ENCODE measurements at places on chromosomes 2 and 18. TPM values are rescaled to one million over a fixed set of nuclear protein-coding genes. Genes with fewer than 3 reads are reported as not detected.

DNA sequence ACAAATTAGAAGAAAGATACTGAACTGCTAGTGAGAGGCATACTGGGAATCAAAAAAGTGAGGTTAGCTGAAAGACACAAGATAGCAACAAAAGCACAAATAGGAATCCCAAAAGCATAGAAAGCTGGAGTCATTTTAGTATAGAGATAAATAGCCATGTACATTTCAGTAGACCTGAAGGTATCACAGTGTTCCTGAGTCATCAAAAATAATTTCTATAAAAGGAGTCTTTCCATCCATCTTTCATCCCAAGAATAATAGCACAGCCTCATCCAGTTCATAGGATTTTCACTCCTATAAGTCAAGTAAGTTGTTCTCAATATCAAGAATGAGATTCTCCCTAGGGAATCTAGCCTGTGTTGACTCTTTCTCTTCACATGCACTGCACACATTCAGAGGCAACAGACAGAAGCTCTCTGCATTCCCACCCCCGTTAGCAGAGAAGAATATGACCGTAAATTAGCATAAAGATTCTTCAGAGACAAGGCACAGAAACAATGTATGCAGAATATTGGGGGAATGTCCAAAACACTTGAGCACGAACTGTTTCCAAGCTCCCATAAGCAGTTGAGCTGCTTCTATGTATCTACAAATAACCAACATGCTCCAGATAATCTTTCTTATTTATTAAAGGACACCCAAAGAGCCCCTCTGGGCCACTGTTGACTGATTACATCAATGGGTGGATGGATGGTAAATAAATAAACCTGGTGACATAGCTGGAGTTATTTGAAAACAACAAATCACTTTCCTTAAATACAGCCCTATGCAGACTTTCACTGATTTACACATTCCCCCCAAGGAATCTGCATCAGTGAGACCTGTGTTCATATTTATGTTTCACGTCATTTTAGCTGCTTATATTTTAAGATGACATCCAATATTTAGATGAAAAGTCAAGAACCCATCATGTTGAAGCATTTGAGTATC lies 174.5 kb upstream of the PKDCC start:
- DNase-seq, result no peak

DNA sequence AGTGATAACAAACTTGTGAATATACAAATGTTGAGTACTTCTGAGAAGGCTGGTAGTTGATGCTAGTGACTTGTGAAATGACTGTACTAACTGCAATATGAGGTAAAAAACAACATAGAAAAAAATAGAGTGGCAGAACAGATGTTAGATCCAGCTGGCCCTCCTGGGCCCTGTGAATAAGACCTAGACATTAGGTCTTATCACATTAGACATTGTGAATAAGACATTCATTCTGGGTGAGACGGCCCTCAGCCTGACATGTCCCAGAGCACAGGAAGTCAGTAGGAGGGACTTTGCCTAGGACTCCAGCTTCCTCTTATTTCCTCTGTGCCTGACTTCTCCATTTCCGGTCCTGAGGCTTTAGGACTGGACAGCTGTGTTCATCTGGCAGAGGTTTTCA lies 22.9 kb downstream of the DOK1 start:
- peak; percentile 65 for DNase-seq

DNA sequence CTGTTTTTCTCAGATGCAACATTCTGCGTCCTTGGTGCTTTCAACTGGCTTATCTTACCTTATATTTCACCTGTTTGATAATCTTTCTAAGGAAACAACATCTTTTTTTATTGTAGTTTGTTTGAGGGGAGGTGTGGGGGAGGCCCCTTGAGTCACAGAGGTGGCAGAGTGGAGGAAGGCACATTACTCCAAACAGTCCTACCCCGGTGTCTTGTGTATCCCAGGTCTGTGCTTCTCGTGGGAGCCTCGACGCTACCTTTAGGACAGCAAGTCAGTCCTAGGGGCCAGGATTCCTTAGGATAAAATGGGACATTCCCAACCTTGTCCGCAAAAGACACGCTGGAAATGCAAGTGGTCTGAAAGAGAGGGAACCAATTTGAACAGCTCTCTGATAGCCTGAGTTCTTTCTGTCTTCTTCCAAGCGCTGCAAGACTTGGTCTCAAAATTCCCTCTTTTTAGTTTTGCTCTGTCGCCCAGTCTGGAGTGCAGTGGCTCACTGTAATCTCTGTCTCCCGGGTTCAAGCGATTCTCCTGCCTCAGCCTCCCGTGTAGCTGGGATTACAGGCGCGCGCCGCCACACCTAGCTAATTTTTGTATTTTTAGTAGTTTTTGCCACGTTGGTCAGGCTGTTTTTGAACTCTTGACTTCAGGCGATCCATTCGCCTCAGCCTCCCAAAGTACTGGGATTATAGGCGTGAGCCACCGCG lies 4.0 kb downstream of the GATA6 start:
- no peak for DNase-seq

GRCh38 chr2:18362696-18363095 lies 197.8 kb downstream of the RDH14 start:
- DNase-seq, result no peak

DNA sequence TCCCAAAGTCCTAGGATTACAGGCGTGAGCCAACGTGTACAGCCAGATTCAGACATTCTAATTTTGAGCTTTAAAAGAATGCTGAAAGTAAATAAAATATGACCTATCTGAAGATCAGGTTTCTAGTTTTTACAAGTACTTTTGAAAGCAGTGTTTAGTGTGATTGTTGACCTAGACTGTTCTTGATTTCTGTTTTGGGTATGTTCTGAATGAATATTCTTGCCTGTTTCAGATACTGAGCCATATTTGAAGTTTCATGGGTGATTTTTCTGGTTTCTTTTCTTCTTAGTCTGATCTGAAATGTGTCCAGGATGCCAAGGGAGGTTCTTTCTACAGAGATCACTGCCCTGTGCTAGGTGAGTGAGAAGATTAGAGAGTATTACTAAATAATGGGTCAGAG lies 37.2 kb downstream of the MIB1 start:
- no peak for DNase-seq

- no peak for DNase-seq
Measured at GRCh38 chr2:205511221-205511620, 171.1 kb upstream of the NRP2 start.

DNA sequence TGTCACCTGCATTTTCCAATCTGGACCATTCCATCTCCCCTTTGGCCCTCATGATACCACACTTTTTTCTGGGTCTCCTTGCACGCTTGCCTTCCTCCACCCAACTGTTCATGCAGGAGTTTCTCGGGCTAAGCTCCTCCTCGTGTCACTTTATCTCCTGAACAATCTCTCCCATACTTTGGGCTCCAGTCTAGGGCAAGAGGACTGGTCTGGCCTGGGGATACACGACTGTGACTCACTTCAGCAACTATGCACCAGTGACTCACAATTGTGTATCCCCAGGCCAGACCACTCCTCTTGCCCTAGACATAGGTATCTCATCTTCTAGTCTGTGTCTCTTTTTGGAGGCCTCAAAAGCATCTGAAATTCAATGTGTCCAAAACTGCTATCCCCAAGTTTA lies 149.4 kb upstream of the PTPRM start:
- DNase-seq, result no peak

- DNase-seq, result no peak
Measured at GRCh38 chr2:227785293-227785692, 28.3 kb upstream of the CCL20 start.

GRCh38 chr2:234623521-234623991 lies 126.7 kb upstream of the ARL4C start:
- no peak for DNase-seq

DNA sequence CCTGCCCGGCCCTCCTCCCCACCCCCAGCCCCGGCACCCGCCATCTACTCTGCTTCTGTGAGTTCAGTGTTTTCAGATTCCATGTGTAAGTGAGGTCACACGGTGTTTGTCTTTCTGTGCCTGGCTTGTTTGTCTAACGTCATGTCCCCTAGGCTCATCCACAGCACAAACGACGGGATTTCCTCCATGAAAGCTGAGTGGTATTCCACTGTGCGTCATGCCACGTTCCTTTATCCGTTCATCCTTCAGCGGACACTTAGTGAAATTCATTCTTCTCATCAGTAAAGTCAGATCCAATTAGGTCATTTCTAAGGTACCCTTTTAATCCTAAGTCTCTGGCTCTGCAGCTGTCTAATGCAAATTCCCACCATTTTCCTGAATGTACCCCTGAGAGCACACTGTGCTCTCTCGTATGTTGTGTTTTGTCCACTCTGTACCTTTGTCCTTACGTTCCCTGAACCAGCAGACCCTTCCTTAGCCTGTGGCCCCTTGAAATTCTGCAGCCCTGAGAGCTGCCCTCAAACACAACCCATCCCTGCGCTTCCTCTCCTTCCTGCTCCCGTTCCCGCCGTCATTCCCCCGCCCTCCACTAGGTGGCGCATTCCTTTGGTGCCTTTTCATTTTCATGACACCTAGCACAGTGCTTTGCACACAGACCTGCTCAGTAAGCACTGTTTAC lies 44.1 kb downstream of the TRAPPC12 start:
- peak; percentile 68 for DNase-seq

DNA sequence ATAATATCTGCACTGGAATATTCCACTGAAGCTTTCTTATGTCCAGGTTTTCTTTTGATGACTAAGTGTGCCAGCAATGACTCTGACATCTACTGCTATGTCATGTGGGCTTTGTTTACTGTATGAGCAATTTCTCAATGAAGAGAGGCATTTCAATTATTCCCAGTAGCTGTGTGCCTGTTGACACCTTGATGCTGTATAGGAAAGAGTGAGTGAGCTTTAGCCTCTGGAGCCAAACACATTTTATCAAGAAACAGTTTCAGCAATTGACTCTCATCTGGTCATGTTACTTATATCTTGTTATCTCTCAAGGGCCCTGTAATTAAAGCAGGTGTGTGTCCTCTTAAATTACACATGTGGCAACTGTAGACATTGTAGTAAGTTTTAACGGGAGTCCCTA lies 493.2 kb upstream of the FANCL start:
- no peak for DNase-seq

DNA sequence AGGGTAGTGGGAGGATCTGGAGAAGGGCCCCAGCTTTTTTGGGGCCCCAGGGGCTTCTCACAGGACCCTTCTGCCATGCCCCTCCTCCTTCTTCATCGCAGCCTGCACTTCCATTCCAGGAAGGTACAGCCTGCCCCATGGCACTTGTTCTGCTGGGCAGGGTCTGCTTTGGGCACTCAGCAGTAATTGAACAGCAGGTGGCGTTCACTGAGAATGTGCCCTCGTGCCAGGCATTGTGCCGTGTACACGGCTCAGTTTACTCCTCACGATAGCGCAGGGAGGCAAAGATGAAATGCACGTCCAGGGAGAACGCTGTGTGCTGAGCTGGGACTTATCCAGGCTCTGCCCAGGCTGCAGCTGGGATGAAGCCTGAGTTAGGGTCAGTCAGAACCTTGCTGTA lies 54.8 kb upstream of the ASB18 start:
- DNase-seq, result no peak

DNA sequence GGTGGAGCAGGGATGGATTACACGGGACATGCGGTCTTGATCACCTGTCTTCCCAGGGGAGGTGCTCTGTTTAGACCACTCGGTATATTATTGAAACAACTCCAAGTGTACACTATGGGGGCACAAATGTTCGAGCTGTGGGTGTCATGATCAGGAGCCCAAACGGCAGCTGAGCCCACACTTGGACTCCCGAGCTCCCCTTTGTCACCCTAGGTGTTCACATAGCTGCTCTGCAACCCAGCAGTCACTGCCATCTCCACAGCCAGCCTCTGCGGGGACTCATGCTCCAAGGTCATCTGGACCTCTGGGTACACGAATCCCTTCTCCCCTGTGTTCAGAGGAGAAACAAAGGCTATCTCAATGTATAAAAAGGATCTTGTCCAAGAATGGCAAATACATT lies 46.0 kb downstream of the CAPN13 start:
- DNase-seq, result no peak

DNA sequence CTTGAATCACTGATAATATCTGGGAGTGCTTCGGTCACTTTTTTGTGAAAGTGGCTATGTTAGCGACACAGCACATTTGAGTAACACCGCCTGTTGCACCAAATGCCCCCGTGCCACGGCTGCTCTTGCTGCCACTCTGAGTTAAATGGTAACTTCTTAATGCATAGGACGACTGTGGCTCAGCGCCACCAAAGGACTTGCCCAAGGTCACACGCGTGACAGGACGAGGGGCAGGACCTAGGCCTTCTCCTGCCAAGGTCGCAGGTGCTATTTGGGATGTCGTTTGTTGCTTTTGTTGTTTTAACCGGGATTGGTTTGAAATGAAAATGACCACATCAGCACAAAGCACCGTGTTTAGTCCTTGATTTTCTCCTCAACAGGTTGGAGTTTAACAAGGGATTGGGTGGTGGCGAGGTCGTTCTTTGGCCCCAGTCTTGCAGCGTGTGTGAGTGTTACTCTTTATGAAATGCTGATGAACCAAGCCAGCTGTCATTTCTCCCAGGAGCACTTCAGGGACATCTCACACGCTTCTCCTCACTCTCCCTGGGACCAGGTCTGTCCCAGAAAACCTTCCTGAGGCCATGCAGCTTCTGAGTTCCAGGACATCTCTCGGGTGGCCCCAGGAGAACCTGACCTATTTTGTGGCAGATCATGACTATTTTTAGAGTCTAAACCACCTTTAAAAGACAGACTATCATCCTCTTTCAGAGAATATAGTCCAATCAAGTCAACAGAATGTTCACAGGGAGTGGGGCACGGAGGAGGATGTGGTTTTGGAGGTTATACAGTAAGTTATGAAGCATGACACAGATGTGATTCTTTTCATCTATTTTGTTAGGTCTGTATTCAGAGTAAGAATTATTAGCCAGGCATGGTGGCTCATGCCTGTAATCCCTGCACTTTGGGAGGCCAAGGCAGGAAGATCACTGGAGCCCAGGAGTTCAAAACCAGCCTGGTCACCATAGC lies 49.9 kb downstream of the MTCL1 start:
- DNase-seq, result no peak

GRCh38 chr2:241092677-241093076 lies 9.4 kb downstream of the MTERF4 start:
- DNase-seq, result no peak

The RMND5A gene
- 62.6 TPM for polyA plus RNA-seq

The SDC1 gene
- 0.15 TPM for polyA plus RNA-seq

The CNGA3 gene
- not detected for polyA plus RNA-seq

The RPL37A gene
- polyA plus RNA-seq, result 3,067 TPM

The MEX3C gene
- 6.2 TPM for polyA plus RNA-seq

The CCDC85A gene
- polyA plus RNA-seq, result 3.9 TPM

The KDSR gene
- polyA plus RNA-seq, result 36.5 TPM

The SGPP2 gene
- 1.6 TPM for polyA plus RNA-seq

The AQP12A gene
- not detected for polyA plus RNA-seq

The LRP1B gene
- 0.01 TPM for polyA plus RNA-seq

Measured in heart left ventricle (tissue), 16 donors.